ENCODE measurements at places on chromosomes 4 and X.

DNA sequence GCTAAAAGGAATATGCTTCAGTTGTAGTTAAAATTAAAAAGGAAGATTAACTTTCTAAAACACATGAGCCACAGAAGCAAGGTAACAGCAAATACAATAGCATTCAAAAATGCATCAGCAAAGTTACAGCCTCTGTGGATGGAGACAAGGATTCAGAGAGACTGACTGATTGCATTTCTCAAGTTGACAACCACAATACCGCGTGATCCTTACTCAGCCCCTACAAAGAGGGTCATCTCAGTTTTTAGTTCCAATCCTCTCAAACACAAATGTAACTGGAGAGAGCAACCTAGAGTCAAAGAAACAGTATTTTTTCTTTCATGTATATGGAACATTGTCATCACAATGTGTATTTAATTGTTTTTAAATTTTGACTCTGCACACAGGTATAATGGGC lies 14.2 kb upstream of the C1QTNF7 start:
- DNase-seq = no peak

DNA sequence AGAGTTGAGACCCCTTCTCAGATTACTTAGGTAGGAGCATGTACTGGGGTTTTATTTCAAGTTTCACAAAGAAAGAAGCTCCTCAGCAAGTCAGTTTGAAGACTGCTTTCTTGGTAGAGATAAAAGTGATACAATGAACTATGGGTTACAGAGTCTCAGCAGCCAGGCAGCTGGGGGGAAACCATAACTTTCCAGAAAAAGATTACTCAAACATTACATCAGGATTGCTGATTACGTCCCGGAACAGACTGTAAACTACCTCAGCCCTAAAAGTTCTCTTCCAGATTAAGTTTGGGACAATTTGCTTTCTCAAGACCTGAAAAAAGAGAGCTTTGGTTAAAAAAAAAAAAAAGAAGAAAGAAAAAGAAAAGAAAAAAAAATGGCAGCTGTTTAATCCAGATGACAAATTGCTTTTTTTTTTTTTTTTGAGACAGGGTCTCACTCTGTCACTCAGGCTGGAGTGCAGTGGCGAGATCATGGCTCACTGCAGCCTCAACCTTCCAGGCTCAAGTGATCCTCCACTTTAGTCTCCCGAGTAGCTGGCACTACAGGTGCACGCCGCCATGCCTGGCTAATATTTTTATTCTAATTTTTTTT lies 16.6 kb downstream of the SAT1 start:
- no peak for DNase-seq

DNA sequence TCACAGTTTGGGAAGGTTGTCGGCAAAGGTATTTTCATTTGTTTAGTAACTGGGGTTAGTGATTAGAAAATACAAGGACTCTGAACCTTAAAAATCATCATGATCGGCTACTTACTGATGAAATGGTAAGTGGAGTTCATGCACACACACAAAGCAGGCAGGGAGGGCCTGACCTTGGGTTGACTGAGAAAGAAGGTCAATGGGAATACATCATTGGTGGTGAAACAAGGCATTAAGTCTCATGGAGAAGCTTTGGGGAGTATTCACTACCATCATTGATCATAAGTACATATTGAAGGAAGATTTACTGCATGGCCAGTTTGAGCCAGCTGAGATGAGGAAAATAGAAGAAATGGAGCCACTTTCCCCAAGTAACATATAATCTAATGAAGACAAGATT lies 74.4 kb downstream of the LUZP4 start:
- DNase-seq = no peak

GRCh38 chr4:76717431-76717830 lies 180.5 kb downstream of the SOWAHB start:
- no peak for DNase-seq

DNA sequence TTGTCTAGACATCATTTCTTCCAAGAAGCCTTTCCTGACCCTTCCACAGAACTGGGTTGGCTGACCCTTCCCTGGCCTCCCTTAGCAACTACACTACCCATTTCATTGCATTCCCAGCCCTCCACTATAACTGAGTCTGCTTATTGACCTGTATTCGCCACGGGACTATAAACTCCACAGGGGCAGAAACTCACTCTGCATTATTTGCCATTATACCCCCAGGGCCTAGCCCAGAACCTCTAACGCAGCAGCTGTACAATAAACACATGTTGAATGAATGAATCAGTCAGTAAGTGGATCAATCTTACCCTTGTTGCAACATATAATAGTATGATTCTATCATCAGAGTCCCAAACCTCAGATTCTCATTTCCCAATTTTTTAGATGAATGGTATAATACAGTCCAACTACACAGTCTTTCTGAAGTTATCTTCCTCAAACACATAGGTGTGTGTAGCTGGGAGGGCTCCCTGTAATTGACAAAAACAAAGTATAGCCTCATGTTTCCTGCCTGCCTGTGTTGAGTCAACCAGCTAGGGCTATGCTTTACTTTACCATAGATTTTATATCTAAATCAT lies 209.3 kb downstream of the CHIC2 start:
- no peak for DNase-seq

- no peak for DNase-seq
These were observed 210.3 kb upstream of the SPIN4 start for GRCh38 chrX:63561425-63561824.

- DNase-seq = no peak
These were observed 5.3 kb downstream of the DIAPH2 start for GRCh38 chrX:96689991-96690390.

DNA sequence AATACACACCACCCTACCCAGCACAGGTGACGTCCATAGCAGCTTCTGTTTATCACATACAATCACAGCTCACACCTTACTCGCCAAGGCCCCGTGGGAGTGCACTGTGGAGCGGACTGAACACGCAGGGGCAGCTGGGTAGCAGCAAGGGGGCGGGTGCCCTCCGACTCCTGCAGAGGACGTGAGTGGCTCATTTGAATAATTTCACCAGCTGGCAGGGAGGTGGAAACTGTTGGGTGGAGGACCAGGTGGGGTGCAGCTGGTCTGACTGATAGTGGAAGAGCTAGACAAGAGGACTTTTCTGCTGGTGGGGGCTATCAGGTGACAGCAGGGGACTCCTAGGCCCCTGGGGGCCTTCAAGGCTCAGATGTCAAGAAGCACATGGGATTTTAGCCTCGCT lies 16.3 kb downstream of the MAN2B2 start:
- DNase-seq = no peak

GRCh38 chrX:72584163-72584562 lies 11.5 kb upstream of the HDAC8 start:
- DNase-seq = no peak

GRCh38 chr4:11824566-11824965 lies 395.9 kb upstream of the HS3ST1 start:
- no peak for DNase-seq

GRCh38 chr4:151674804-151675391 lies 85.9 kb downstream of the GATB start:
- no peak for DNase-seq

DNA sequence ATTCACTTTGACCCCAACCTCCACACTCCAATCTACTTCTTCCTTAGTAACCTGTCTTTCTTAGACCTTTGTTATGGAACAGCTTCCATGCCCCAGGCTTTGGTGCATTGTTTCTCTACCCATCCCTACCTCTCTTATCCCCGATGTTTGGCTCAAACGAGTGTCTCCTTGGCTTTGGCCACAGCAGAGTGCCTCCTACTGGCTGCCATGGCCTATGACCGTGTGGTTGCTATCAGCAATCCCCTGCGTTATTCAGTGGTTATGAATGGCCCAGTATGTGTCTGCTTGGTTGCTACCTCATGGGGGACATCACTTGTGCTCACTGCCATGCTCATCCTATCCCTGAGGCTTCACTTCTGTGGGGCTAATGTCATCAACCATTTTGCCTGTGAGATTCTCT lies 344 bp downstream of the OR13H1 start:
- DNase-seq = no peak

DNA sequence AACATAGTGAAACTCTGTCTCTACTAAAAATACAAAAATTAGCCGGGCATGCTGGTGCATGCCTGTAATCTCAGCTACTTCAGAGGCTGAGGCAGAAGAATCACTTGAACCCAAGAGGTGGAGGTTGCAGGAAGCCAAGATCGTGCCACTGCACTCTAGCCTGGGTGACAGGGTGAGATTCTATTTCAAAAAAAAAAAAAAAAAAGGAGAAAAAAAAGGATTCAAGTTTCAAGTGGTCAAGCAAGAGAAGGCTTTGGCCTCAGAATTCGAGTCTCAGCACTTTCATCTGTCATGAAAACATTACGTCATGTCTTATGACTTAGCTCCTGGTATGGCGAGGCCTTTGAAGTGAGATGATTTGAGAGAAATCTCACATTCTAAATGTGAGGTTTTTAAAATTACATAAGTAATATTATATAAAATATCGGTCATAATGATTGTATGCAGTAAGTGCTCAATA lies 21.2 kb upstream of the DHRSX start:
- DNase-seq = no peak

- DNase-seq = no peak
These were observed 41.0 kb downstream of the FNIP2 start for GRCh38 chr4:158809611-158810486.

- no peak for DNase-seq
These were observed 104.7 kb downstream of the NCAPG start for GRCh38 chr4:17915439-17915838.

DNA sequence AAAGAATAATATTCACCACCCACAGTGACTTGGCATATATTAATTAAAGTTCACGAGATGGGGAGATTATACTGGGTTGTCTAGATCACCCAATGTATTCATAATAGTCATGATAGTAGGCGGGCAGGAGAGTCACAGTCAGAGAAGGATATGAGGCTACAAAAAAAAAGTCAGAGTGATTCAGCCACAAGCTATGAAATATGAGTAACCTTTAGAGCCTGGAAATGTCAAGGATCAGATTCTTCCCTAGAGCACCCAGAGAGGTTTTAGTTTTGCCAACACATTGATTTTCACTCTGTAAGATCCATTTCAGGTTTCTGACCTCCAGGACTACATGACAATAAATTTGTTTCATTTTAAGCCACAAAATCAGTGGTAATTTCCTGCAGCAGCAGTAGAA lies 501.9 kb downstream of the GABRG1 start:
- DNase-seq = no peak

DNA sequence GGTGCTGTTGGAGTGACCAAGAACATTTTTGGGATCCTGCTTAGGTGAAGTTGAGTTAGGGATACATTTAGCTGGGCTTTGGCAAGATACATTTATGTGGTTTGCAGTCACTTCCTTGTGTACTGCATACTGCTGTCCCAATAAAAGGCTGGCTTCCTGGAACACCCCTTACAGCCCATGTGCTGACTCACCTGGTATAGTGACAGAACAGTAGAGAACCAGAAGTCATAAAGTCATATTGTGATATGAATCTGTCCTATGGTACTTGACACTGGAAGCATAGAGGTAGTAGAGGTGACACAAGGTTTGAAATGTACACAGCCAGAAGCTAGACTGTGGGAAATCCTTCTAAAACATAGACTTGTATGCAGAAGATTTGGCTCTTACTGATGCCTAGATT lies 55.3 kb upstream of the SLC25A43 start:
- DNase-seq = no peak

DNA sequence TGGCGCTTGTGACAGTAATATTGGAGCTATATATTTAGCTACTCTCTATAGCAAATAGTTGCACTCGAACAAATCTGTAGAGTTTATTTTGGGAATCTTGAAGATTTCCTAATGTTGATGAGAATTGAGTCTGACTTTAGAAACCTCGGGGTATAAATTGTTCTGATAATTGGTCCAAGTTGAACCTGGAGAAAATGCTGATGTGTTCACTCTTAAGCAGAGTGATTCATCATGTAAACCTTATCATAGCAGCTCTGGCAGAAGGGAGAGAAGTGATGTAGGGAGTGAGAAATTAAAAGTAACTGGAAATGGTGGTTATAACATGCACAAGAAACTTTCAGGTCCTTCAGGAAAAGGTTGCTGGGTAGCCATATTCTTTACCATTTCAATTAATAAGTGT lies 16.4 kb upstream of the SLC4A4 start:
- DNase-seq = no peak

- DNase-seq = no peak
These were observed 180.3 kb downstream of the DCLK2 start for GRCh38 chr4:150258569-150258968.

DNA sequence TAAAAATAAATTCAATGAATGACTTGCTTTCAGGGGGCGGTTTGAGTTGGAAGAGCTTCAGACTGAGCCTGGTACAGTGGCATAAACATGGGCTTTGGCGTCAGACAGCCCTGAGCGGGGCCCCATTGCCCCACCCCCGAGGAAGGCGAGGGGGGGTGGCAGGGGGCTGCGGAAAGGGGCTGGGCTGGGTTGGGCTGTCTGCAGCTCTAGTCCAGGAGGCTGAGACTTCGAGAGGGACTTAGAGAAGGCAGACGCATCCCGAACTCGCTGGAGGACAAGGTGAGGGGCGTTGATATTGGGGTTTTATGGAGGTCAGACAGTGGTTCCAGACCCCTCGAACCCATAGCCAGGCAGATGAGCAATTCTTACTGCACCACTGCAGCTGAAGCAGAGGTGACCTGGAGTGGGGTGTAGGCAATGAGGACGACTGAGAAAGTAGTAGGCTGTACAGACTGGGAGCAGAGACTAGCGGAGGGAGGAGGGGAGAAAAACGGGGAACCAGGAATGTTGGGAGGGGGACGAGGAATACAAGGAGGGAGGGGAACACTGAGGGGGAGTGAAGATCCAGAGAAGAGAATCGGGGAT lies at the start of gene MAGED2:
Gene MAGED2 (plus strand): TSS at position 222 of the 585 bp plus-strand sequence. CDS start 1,587 bp downstream, outside the sequence.
- peak; percentile 1 for DNase-seq

GRCh38 chr4:38128478-38129459 lies 168.6 kb downstream of the PTTG2 start:
- DNase-seq = no peak

DNA sequence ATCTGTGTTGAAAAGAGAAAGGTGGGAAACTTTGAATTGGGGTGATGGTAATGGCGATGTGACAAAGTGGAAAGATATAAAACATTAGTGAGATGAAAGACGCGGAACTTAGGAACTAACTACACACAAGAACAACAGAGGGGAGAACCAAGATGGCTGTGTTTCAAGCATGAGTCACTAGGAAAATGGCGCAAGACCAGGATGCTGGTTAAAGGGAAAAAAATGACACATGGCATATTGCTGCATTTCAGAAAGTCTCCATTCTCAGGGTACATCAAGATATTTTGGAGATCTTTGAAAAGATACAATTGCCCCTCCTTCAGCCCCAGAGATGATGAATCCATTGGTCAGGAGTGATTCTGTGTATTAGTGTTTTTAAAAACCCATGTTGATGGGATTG lies 164.4 kb downstream of the FBXO8 start:
- no peak for DNase-seq

DNA sequence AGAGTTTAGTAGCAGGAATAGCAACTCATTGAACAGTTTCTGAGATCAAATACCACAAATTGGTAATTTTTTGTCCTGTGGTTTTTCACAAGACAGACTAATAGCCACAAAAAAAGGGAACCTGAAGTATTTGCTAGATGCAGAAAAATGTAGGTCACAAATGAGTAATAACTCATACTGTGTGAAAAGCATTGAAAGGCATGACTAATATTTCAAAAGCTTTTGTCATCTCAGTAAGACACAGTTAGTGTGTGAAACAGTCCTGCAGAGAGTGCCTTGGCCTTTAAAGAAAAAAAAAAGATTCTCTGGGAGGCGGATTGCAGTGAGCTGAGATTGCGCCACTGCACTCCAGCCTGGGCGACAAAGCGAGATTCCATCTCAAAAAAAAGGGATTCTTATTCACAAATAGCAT lies 31.4 kb upstream of the SLC25A31 start:
- DNase-seq = no peak

All from cortex of kidney (tissue), 1 donor.